ENCODE measurements at places on chromosomes 6 and 20. TPM values are rescaled to one million over a fixed set of nuclear protein-coding genes. Genes with fewer than 3 reads are reported as not detected.

Gene PI16
- total RNA-seq, result 1.0 TPM

Gene OR2B6
- total RNA-seq, result not detected

Gene UBD
- total RNA-seq, result 0.59 TPM

Gene MEI4
- total RNA-seq, result not detected

Gene TRMT6
- total RNA-seq, result 27.1 TPM

Gene SLC22A16
- total RNA-seq, result not detected

Gene BNIP5
- not detected for total RNA-seq

Gene CENPB
- 51.9 TPM for total RNA-seq

Gene SYCP2L
- 0.10 TPM for total RNA-seq

Gene HMGN4
- total RNA-seq, result 93.2 TPM

Gene ISM1
- 0.34 TPM for total RNA-seq

Gene MAFB
- total RNA-seq, result not detected

GRCh38 chr6:53584726-53585125, 39.8 kb upstream of the GCLC start:
- H3K4me3 ChIP-seq, result no peak overlapping the region
- no peak for DNase-seq
- peaks cover 3% of the 10 kb centered on the region for H3K27me3 ChIP-seq
- no peak overlapping the region for H3K27ac ChIP-seq
- peaks cover 39% of the 10 kb centered on the region for H3K4me1 ChIP-seq
- no peaks in the 10 kb centered on the region for H3K36me3 ChIP-seq

- H3K36me3 ChIP-seq, result no peaks in the 10 kb centered on the region
- no peak overlapping the region for H3K27ac ChIP-seq
- no peaks in the 10 kb centered on the region for H3K27me3 ChIP-seq
Observed at GRCh38 chr20:4060064-4060795, 44.9 kb upstream of the RNF24 start.

- H3K27me3 ChIP-seq, result no peaks in the 10 kb centered on the region
- H3K4me1 ChIP-seq, result no peaks in the 10 kb centered on the region
- H3K36me3 ChIP-seq, result no peaks in the 10 kb centered on the region
- H3K27ac ChIP-seq, result no peak overlapping the region
- no peak overlapping the region for H3K4me3 ChIP-seq
- no peak for DNase-seq
Observed at GRCh38 chr6:51029561-51029960, 210.9 kb downstream of the TFAP2B start.

GRCh38 chr20:20993372-20993771, 112.8 kb downstream of the LINC00237 start:
- no peaks in the 10 kb centered on the region for H3K4me1 ChIP-seq
- H3K27me3 ChIP-seq, result peaks cover 7% of the 10 kb centered on the region
- DNase-seq, result no peak
- no peaks in the 10 kb centered on the region for H3K36me3 ChIP-seq

GRCh38 chr6:148570456-148570855, 176.4 kb upstream of the UST start:
- H3K27me3 ChIP-seq, result peaks cover 20% of the 10 kb centered on the region
- no peaks in the 10 kb centered on the region for H3K36me3 ChIP-seq
- no peak overlapping the region for H3K27ac ChIP-seq
- peaks cover 15% of the 10 kb centered on the region for H3K4me1 ChIP-seq
- no peak for DNase-seq
- H3K4me3 ChIP-seq, result no peak overlapping the region

GRCh38 chr6:163120223-163120622, 294.3 kb upstream of the QKI start:
- H3K4me1 ChIP-seq, result no peaks in the 10 kb centered on the region
- no peak overlapping the region for H3K27ac ChIP-seq
- no peak for DNase-seq
- H3K4me3 ChIP-seq, result no peak overlapping the region
- no peaks in the 10 kb centered on the region for H3K36me3 ChIP-seq

GRCh38 chr6:7260291-7261031, 52.5 kb downstream of the SSR1 start:
- peaks cover 16% of the 10 kb centered on the region for H3K4me1 ChIP-seq
- DNase-seq, result no peak
- no peak overlapping the region for H3K27ac ChIP-seq
- peak overlapping the region; percentile 84 for H3K4me3 ChIP-seq
- peaks cover 17% of the 10 kb centered on the region for H3K27me3 ChIP-seq
- no peaks in the 10 kb centered on the region for H3K36me3 ChIP-seq

- no peaks in the 10 kb centered on the region for H3K4me1 ChIP-seq
- no peak overlapping the region for H3K27ac ChIP-seq
- no peak overlapping the region for H3K4me3 ChIP-seq
- peaks cover 24% of the 10 kb centered on the region for H3K27me3 ChIP-seq
- H3K36me3 ChIP-seq, result no peaks in the 10 kb centered on the region
- no peak for DNase-seq
Observed at GRCh38 chr20:57280221-57280620, 13.8 kb upstream of the BMP7 start.

- peaks cover 21% of the 10 kb centered on the region for H3K4me1 ChIP-seq
- H3K36me3 ChIP-seq, result no peaks in the 10 kb centered on the region
Observed at GRCh38 chr6:105781248-105781647, 304.9 kb upstream of the PRDM1 start.

GRCh38 chr6:19804205-19805128, 32.7 kb upstream of the ID4 start:
- H3K27me3 ChIP-seq, result peaks cover 27% of the 10 kb centered on the region
- H3K36me3 ChIP-seq, result no peaks in the 10 kb centered on the region
- H3K27ac ChIP-seq, result no peak overlapping the region
- peaks cover 12% of the 10 kb centered on the region for H3K4me1 ChIP-seq

GRCh38 chr6:168162366-168162765, 83.4 kb upstream of the FRMD1 start:
- H3K4me3 ChIP-seq, result no peak overlapping the region
- H3K4me1 ChIP-seq, result no peaks in the 10 kb centered on the region
- peaks cover 8% of the 10 kb centered on the region for H3K27me3 ChIP-seq
- no peaks in the 10 kb centered on the region for H3K36me3 ChIP-seq
- no peak overlapping the region for H3K27ac ChIP-seq
- no peak for DNase-seq

- no peak overlapping the region for H3K4me3 ChIP-seq
- no peaks in the 10 kb centered on the region for H3K4me1 ChIP-seq
- DNase-seq, result no peak
- no peaks in the 10 kb centered on the region for H3K36me3 ChIP-seq
Observed at GRCh38 chr20:57585466-57586213, 24.7 kb downstream of the PCK1 start.

All from activated CD4-positive, alpha-beta memory T cell treated with anti-CD3 and anti-CD28 coated beads for 36 hours (primary cell).